ENCODE measurements at places on chromosomes 16 and 17.

- DNase-seq: no peak
Observed at GRCh38 chr16:83854420-83854819, 44.5 kb upstream of the MLYCD start.

DNA sequence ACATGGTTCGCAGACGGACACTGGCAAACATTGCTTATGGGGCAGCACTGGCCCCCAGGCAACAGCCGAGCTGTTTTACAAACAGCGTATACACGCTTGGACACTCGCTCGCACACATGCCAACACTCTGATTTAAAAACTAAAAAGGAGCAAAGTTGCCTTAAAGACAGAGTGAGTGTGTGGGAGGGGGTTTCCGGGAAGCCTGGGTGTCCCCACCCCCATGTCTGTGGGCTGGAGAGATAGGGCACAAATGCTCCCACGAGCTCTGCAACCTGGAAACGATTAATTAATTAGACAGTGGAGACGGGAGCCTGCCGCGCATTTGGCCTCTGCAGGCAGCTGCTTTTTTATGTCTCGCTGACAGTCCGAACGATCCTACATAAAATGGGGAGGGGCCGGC, 107.9 kb upstream of the ZNF469 start:
- DNase-seq: no peak

GRCh38 chr17:82000803-82001570, 21.7 kb downstream of the CENPX start:
- DNase-seq: no peak

GRCh38 chr17:64323774-64324173, 60.7 kb upstream of the TEX2 start:
- no peak for DNase-seq

- DNase-seq: no peak
Observed at GRCh38 chr17:44499722-44500121, 3.5 kb downstream of the GPATCH8 start.

GRCh38 chr16:28543072-28543471, 4.3 kb upstream of the NUPR1 start:
- no peak for DNase-seq

- no peak for DNase-seq
Observed at GRCh38 chr16:88927010-88927409, 50.0 kb downstream of the CBFA2T3 start.

DNA sequence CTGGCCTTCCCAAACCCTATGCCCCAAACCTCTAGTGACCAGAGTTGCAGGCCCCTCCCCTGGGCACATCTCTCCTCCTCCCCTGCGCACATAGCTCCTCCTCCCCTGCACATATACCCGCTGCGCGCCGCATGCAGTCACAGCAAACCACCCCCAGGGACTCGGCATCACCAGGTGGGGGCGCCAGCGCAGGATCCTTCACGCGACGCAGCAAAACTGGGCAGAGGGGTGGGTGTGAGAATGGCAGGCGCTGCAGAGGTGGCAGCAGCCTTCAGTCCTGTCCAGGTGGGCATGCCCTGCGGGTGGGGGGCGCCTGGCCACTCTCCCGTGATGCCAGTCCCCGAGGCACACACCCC, 5.6 kb downstream of the CORO6 start:
- DNase-seq: no peak

All from adipocyte (in vitro differentiated cells).